Stimulated activated CD4-positive, alpha-beta T cell treated with anti-CD3 and anti-CD28 coated beads, TNF-alpha, amount 100 ng/mL, for 1 hour (primary cell): ENCODE measurements at places on chromosomes 4 and X.
A peak's percentile ranks its signal among the peaks of the same experiment; 100 is the strongest.

- no peak for DNase-seq
Measured at GRCh38 chr4:101993002-101993841, 202.7 kb downstream of the BANK1 start.

GRCh38 chr4:36332782-36333131, 51.3 kb downstream of the DTHD1 start:
- DNase-seq = no peak

DNA sequence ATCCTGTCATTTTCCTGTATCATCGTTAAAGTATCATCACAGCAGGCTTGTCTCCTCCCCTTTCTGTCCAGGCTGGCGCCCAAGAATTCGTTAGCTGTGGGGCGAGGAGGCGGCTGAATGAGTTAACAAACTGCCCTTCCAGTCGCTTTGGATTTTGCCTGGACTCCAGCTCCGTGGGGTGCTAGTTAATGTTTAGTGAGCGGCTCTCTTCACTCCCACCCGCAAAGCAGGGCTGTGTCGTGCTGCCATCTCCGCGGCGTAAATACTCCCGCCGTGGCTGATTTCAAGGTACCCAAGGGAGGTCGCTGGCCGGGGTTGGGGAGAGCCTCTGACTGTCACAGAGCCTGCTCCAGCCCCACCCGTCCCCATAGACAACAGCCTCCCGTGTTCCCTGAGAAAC, 44.9 kb upstream of the SPRY1 start:
- no peak for DNase-seq

GRCh38 chr4:6222761-6223292, 22.5 kb upstream of the JAKMIP1 start:
- no peak for DNase-seq

GRCh38 chrX:9532349-9532748, 67.5 kb downstream of the TBL1X start:
- no peak for DNase-seq

- no peak for DNase-seq
Measured at GRCh38 chrX:139158256-139158655, 372.3 kb upstream of the F9 start.

DNA sequence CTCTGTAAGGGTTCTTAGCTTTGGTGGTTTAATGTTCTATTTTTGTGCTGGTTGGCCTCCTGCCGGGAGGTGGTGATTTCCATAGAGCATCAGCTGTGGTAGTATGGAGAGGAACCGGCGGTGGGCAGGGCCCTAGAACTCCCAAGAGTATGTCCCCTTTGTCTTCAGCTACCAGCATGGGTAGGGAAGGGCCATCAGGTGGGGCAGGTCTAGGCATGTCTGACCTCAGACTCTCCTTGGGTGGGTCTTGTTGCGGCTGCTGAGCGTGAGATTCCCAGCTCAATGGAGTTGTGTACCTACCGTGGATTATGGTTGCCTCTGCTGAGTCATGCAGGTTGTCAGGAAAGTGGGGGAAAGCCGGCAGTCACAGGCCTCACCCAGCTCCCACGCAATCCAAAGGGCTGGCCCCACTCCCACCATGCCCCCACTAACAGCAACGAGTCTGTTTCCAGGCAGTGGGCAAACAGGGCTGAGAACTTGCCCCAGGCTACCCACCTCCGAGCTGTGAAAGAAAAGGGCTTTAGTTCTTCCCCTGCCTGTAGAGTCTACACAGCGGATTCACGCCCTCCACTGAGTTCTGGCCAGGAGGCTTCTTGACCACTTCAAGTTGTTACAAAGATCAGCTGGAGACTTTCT, 235.9 kb downstream of the RPA4 start:
- DNase-seq = no peak

GRCh38 chr4:177313263-177313662, 3.6 kb downstream of the NEIL3 start:
- DNase-seq = no peak

- no peak for DNase-seq
Measured at GRCh38 chr4:71382900-71383560, 44.2 kb downstream of the SLC4A4 start.

DNA sequence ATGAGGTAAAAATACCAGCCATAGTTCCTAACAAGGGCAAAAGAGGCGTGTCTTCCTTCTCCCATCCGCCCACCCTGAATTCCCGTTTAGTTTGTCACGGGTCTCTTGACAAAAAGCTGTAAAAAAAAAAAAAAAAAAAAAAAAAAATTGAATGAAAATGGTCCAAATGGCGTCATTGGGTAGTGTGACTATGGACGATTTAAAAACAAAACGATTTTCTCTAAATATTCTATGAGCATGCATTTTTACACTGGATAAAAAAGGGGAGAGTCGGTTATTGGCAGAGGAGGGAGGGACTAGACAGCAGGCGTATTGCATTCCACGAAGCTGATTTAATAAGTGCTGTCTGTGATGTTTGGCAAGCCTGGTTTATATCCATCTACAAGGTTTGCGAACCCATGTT, at the start of gene FAM133A:
TSS of gene FAM133A (plus strand) at position 338 of the 403 bp plus-strand sequence. CDS start 35,214 bp downstream, outside the sequence.
- DNase-seq = no peak

DNA sequence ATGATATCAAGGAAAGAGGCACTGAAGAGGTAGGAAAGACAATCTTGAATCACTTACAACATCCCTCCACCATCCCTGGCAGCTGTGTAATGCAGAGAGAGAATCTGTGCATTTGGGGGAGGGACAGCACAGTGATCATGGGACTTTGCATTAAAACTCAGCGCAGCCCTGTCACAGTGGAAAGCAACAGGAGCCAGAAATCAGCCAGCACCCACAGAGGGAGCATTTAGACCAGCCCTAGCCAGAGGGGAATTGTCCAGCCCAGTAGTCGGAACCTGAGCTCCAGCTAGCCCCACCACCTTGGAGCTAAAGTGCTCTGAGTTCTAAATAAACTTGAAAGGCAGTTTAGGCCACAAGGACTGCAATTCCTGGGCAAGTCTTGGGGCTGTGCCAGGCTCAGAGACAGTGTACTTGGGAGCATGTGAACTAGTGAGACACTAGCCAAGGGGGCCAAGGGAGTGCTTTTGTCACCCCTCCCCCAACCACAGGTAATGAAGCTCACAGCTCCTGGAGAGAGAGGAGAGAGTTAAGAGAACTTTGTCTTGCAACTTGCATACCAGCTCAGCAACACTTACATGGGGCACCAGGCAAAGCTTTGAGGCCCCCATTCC, 83.9 kb upstream of the FAM241A start:
- DNase-seq = no peak

- no peak for DNase-seq
Measured at GRCh38 chr4:37928426-37929416, 31.5 kb upstream of the PTTG2 start.

- DNase-seq = no peak
Measured at GRCh38 chr4:170015285-170015684, 10.9 kb downstream of the MFAP3L start.

DNA sequence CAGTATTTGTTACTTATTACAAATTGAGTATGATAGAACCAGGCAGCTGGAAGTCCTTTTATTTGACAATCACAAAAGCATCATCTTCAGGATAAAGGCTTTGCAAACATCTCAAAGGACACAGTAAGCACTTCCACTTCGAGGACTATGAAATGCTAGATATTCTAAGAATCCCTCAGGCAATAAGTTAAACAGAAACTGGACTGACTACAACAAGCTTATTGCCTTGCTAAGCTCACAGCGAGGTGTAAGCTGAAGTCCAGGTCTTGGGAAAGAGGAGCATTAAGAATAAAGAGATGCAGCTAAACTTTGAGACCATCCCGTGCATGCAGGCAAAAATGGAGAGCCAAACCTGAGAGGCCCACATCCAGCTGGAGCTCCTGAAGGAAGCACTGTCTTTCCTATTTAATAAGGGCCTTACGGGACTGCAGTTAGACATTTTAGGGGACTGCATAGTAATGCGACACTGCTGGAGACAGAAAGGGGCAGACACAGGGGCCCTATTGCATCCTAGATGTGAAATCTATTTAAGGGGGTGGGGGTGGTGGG, 38.7 kb downstream of the DCHS2 start:
- no peak for DNase-seq

DNA sequence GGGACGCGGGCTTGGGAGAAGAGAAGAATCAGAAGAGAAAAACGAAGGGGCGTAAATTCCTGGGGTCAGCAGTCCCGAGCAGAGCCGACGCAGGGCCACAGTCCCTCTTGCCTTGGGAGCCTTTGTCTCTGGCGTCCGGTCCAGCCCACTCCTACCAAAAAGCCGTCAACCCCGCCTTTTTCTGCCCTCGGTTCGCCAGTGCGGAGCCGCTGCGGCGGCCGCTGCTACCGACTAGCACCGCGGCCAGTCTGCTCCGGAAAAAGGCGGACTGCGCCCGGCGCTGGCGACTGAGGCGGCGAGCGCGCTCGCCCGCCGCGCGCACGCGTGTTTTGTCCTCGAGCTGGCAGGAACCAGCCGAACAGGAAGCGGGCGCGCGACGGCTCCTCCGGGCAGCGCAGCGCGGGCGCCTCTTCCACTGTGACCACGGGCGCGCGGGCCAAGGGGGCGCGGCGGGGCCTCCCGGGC, 502 bp downstream of the HNRNPDL start:
- no peak for DNase-seq

GRCh38 chr4:142348613-142349021, 497.5 kb downstream of the INPP4B start:
- no peak for DNase-seq

- DNase-seq = peak; percentile 86
Measured at GRCh38 chrX:48957827-48958634, 624 bp upstream of the OTUD5 start.

- DNase-seq = no peak
Measured at GRCh38 chrX:39336671-39337311, 535.5 kb downstream of the MID1IP1 start.
